ENCODE measurements at places on chromosomes 2 and 18.

- DNase-seq, result no peak
Measured at GRCh38 chr2:203059567-203060240, 45.0 kb downstream of the NBEAL1 start.

DNA sequence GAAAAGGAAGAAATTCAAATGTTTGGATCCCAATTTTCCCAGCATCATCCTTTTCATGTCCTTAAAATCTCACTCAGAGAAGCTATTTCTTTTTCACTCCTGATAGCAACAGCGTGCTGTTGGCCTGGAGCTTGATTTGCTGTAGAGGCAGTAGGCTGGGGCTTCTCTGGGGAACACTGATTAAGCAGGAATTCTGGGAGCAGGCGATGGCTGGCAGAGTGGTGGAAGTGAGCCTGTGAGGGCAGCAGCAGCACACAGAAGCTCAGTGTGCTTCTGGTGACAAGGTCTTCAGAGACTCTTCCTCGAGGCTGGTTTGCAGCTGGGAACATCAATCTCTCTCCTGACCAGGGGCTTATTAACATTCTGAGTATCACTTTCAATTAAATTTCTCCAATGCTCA, 284.6 kb downstream of the DPP10 start:
- no peak for DNase-seq

GRCh38 chr2:227815066-227815465, 1.4 kb downstream of the CCL20 start:
- DNase-seq, result no peak

GRCh38 chr2:24022975-24023575, 13.2 kb downstream of the MFSD2B start:
- DNase-seq, result no peak

DNA sequence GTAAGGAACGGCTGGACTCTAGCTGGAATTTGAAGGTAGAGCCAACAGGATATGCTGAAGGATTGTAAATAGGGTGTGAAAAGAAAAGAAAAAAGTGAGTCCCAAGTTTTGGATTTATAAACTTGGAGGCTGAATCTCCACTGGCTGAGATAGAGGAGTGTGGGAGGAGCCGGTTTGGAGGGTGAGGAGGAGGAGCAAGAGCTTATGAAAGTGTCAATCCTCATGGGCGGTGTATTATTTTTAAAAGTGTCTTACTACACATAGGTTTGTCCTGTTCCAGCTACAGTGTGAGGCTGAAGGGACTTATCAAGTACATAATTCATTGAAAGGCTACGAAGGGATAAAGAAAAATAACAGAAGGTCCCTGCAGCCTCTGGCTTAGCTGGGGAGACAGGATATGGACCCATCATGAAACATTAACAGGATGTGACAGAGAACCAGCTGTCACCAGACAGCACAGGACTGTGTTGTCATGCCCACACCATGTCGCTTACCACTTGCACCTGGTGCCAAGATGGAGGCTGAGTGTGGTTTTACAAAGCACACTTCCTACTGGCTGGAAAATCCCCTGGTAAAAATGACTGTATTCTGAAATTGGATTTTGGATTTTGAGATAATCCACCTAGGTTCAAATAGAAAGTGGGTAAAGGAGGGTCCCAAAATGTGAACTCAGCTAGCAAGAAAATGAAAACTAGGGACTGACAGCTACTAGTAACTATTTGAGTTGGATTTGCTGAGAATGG, 2.5 kb upstream of the MREG start:
- peak; percentile 44 for DNase-seq

DNA sequence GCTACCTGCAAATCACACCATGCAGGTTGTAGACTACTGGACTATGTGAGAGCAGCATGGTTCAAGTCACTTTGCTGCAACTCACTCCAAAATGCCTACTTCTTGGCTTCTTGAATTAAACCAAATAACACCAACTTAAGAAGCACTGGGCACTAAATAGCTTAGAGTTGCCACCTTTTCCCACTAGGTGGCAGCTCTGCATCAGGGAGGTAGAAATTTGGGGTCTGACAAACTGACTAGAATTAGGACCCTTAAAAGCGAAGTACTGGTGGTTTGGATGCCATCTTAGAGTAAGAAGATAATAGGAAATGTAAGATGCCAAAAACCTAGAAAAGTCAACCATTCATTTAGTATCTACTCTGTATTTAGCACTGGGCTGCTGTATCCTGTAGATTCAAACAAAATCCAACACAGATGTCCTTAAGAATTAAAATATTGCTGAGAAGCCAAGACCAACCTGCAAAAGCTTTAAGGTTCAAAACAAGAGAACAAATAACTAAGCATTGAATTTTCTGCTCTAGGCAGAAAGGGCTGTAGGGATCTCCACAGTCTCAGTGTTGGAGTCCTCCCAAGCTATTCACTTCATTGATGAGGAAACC, 65.5 kb downstream of the CCBE1 start:
- DNase-seq, result no peak

DNA sequence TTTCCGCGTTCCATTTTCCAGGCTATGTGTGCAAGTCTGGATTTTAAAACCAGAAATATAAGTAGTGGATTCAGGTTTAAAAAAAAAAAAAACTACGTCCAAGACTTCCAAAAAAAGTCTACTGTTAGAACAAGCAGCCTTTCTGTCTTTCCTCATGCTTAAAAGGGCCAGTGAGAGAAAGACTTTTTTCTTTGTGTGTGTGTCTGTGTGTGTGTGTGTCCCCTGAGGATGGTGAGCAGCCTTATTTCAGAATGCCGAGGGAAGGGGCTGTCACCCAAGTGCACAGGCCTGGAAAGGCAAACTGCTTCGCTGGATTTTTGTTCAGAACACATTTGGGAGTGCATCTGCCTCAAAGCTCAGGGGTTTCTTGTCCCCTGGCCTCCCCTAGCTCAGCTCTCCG, 98.8 kb downstream of the ZBTB7C start:
- DNase-seq, result no peak

DNA sequence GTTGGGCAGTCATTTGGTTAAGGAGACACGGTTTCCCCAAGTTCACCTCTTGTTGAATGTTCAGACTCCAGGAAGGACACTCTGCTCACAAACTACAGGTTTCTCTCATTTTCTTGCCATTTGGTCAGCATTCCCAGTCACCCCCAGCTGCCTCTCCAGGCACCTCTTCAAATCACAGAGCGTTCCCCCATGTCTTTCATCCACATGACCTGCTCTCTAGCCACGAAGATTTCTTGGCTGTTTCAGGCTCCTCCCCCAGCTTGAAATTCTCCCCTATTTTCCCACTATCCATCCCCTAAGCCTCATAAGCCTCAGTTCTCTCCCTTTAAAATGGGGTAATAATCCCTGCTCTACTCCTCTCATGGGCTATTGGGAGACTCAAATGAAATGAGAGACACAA, 89.1 kb upstream of the RTN4 start:
- no peak for DNase-seq

DNA sequence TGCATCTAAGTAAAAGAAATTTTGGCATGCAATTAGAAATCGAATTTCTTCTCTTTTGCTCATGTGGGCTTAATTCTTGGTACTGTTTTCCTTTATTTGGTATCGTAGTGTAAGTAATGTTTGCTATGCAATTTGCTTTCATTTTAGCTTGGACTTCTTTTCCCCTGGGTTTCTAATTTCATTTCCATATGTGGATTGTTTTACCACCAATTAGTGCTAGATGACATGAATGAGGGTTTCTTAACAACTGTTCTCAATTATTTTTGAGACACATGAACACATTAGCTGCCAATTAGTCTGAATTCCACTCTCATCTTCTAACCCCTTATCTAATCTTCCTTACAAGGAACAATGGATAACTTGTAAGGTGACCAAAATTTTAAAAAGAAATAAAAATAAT, 1047.2 kb upstream of the PIK3C3 start:
- DNase-seq, result no peak

DNA sequence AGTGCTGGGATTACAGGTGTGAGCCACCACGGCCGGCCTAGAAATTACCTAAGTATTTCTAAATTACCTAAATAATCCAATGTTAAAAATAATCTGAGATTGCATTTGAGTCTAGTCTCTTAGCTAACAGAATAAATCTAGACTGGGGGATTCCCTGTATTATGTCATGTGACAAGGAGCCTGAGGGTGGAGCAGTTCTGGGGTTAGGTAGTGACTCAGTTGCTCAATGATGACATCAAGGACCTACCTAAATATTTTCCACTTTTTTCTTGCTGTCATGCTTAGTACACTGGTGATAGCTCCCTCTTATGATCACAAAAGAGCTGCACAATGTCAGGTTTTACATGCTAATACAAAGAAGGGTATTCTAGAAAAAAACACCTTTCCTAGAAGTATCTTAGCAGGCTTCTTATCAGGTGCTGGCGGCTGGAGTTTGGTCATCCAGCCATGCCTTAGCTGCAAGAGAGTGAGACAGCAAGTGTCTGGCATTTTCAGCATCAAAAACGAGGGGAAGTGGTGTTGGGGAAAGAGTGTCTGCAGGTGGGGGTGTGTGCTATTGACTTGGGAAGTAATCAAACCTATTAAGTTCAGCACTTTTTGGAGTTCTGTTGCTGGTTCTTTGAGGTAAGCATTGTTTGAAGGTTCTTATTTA, 17.5 kb upstream of the CEP192 start:
- no peak for DNase-seq

DNA sequence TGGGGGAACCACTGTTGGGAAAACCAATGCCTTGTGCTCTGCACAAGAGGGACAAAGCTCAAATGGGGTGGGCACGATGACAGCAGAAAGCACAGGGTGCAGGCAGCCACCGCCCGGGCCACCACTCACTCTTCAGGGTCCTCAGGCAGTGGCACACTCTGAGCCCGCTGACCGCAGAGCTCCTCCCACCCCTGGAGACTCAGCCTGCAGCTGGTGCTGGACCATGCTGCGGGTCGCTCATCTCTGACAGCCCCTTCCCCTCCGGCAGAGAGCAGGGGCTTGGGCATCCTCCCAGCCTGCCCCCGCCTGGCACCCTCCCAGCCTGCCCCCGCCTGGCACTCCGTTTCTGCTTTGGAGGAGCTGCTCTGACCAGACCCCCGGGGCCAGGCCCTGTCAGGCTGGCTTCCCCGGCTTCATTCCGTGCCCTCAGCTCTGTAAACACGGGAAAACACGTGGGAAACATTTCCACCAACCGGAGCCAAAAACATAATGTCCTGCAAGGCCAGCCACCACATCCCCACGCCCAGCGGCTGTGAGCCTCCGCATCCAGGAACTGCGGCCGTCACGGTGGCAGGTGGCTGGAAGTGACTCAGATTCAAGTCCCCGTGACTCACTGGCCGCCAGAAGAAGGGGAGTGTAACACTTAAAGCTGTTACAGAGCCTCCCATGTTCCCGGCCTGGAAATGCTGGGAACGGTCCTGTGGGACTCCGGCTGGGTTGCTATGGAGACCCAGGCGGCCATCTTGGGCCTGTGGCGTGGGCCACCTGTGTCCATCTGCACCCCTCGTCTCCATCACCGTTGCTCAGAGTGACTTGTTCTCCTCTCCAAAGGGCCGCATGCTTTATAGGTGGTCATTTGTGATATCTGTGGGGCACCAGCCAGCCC, 6.8 kb upstream of the SNED1 start:
- no peak for DNase-seq

DNA sequence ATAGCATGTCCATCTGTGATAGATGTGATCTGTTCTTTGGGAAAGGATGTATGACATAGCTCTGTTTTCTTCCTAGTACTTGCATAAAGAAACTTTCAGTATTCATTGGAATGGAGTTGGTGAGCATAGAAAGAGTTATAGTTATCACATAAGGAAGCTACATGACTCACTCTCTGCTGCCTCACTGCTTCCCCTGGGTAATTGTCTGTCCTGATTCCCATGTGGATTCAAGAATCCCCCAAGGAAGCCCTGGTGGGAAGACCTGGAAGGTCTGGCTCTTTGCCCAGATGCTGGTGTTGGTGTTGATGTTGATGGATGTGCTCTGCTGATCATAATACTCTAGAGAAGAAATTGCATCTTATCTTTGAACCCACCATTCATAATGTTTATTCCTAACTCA, 60.6 kb downstream of the PTPN4 start:
- DNase-seq, result no peak

DNA sequence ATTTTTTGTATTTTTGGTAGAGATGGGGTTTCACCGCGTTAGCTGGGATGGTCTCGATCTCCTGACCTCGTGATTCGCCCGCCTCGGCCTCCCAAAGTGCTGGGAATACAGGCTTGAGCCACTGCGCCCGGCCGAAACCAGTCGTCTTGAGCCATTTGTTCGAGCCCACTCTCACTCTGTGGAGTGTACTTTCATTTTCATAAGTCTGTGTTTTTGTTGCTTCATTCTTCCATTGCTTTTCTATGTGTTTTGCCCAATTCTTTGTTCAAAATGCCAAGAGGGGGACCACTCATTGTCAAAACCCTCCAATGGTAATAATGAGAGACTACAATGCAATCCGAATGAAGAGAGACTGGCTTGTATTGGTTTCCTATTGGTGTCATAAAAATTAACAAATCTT, 1545.5 kb upstream of the DDX18 start:
- no peak for DNase-seq

GRCh38 chr18:23069481-23069880, 65.8 kb upstream of the CABLES1 start:
- no peak for DNase-seq

GRCh38 chr2:207768866-207769596, 675 bp downstream of the FZD5 start:
- no peak for DNase-seq

DNA sequence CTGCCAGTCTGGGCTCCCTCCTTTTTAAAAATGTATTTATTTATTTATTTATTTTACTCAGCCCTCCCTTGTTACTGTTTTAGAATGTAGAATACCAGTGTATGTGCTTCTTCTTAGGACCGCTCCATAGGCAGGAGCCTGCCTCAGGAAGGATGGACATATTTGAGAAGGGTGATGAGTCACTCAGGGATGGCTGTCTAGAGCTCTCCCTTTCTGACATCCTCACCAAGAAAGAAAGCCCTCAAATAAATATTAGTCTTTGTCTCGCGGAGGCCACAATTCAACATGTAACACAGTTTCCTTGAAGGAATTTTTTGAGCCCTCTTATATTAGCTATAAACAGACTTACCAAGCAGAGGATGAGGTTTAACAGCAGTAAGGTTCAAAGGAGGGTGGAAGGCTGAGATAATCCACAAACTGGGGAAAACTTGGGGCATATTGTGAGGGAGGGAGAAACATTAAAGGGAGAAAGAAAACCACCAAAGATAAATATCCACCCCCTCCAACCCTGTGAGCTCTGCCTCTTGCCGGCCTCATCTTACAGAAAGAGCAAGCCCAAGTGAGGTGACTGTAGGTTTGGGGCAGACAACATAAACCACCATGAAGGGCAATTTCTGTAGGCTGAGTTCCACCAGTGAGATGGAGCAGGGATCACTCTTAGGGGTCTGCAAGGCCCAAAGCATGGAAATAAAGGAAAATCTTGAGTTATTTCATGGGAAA, 163.4 kb downstream of the LRRTM1 start:
- no peak for DNase-seq

GRCh38 chr18:40048253-40048652, 1906.8 kb upstream of the PIK3C3 start:
- no peak for DNase-seq

- DNase-seq, result no peak
Measured at GRCh38 chr2:25797620-25798488, 80.4 kb downstream of the ASXL2 start.

DNA sequence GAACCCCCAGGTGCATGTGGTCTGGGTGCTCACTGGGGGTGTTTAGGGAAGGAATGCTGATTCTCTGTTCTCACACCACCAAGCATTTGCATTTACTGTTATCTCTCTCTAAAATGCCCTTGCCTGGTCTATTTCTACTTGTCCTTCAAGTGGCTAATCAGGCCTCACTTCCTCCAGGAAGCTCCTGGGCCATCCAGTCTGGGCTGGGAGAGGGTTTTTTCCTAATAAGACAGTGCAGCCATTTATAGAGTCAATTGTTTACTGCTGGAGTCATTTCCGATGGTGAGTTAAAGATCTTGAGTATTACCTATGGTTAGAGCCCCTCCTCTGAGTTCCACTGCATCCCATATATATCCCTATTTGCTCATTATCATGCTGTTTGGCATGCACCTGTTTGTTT, 25.2 kb upstream of the ITGA6 start:
- DNase-seq, result no peak

Measured in NK-92 treated with Interleukin-12 subunit alpha and Interleukin-12 subunit beta, amount 100 ng/mL, for 24 hours (cell line).